Ascending aorta (tissue), 2 donors: ENCODE measurements at places on chromosomes 12 and 14. TPM values are rescaled to one million over a fixed set of nuclear protein-coding genes. Genes with fewer than 3 reads are reported as not detected.

Gene APOF
- total RNA-seq, result not detected

DNA sequence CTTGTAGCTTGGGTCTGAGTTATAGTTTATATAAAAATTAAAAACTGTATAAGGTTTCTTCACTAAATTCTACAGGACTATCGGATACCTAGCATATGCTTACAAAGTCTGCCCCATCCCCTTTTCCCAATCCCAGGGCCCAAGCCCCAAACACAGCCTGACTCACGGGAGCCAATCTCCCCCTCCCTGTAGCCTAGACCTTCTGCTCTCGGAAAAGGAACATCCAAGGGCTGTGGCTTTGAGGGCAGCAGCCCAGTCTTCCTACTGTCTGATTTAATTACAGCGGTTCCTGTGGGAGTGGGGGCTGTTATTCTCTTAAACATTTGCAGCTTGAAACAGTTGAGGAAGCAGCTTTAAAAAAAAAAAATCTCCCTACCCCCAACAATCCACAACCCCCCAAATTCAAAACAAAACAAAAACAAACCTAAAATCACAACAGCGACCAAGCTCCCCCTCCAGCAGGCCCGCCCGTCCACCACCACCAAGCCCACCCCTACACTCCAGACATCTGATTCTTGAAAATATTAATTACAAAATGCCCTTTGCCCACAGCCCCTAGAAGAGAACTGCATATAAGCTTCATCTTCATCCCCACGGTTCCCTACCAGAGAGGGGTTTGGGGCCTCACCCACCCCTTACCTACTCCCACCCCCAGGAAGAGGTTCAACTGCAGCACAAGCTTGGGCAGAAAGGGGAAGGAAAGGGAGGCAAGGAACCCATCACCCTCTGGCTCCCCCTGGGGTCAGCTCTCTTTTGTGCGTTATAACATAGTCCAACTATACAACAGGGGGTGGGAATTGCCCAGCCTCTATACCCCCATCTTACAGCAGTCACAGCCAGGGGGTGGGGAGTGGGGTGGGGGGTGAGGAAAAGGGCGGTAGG is 1.1 kb upstream of the PRKAG1 start:
- H3K4me3 ChIP-seq, result peak overlapping the region; percentile 85
- H3K36me3 ChIP-seq, result peaks cover 31% of the 10 kb centered on the region
- no peaks in the 10 kb centered on the region for H3K27me3 ChIP-seq
- H3K4me1 ChIP-seq, result no peaks in the 10 kb centered on the region

- H3K36me3 ChIP-seq, result no peaks in the 10 kb centered on the region
- peak overlapping the region; percentile 82 for H3K4me3 ChIP-seq
- H3K4me1 ChIP-seq, result peaks cover 32% of the 10 kb centered on the region
These were observed 2.0 kb downstream of the BHLHE41 start for GRCh38 chr12:26122681-26123481.

DNA sequence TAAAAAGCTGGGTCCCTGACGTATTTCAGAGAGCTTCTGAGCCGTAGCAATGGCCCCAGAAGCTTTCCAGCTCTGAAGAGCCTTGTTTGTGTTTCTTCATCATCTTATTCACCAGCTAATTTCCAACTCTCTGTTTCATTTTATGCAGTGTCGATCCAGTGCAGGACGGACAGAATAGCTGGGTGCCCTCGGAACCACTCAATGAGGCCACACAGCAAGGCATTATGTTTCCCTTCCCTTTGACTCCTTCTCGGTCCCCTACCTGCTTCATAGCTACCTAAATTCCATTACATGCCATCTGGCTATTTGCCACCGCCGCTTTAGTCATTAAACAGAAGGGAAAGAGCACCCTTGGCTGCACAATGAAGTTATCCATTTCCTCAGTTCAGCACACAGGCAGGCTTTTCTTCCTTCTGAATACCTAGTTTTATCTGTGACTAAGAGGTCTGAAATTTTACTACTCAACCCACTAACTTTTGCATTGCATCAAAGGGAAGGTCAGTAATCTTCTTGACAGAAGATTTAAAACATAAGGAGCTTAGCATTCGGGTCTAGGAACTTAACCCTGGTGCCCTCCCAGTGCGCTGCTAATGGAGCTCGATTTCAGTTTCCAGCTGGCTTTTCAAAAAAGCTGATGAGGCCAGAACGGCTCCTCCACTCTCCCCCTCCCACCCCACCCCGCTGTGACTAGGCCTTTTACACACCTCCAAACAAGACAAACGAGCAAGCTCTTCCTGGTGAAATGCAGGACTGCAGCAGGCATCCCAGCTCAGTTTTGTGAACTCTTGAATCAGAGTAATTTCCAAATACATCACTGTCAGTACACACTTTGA is 176.8 kb downstream of the GXYLT1 start:
- H3K4me3 ChIP-seq, result no peak overlapping the region
- no peaks in the 10 kb centered on the region for H3K4me1 ChIP-seq
- no peaks in the 10 kb centered on the region for H3K27me3 ChIP-seq
- no peaks in the 10 kb centered on the region for H3K36me3 ChIP-seq

Gene PTPN6
- total RNA-seq, result 1.7 TPM

Gene RERGL
- total RNA-seq, result 26.7 TPM

DNA sequence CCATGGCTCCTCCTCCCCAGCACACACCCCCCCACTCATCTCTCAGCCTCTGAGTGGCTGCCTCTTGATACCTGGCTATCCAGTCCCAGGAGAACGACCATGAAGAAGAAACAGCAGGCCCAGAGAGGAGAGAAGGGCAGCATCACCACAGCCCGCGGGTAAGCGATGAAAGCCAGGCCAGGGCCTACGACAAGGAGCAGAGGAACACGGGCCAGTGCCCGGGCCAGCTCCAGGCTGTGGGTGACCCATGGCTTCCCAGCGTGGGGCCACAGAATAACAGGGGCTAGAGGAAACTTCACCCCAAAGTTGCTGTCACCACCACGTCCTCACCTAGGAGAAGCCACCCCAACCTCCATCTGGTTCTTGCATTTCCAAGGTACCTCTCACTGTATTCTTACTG is 10.4 kb upstream of the SLC6A12 start:
- no peaks in the 10 kb centered on the region for H3K4me1 ChIP-seq
- no peak overlapping the region for H3K27ac ChIP-seq
- H3K4me3 ChIP-seq, result no peak overlapping the region
- peak; percentile 48 for DNase-seq
- no peaks in the 10 kb centered on the region for H3K36me3 ChIP-seq
- H3K27me3 ChIP-seq, result no peaks in the 10 kb centered on the region

DNA sequence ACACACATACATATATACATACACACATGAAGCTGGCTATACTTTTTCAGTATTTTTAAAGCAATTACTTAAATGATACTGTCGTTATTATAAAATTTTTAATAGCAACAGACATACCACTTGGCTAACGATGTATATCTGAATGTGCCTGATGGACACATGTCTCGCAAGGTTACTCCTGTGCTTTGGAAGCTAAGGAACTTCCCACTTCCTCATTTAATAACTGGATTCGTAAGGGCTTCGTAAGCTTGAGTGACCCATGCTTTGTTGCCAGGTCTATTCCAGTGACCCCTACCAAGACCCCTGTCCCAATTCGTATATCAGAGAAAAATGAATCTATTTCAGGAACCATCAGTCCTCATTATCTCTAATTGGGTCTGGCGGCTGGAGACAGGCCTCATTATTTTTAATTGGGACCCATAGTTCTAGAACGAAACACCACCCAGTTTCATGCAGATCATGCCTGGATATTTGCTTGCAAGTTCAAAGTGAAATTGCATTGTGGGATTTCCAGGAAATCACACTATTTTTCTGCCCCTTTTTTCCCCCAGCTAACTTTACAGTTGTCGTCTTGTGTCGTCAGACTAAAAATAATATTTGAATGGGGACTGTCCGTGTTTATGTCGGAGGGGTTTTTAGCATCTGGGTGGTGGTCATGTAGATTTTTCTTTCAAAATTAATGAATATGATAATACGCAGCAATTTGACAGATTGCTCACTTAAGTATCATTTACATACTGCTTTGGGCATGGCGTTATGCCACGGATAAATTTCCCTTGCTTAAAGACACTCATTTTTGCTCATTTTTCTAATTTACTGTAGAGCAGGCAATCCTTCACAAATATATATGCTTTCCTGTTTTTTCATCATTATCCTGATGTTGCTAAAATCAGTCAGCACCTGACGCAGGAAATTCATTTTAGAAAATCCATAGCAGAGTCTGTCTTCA is 17.1 kb upstream of the MYO1H start:
- no peak for DNase-seq
- no peak overlapping the region for H3K4me3 ChIP-seq
- H3K36me3 ChIP-seq, result no peaks in the 10 kb centered on the region
- H3K27me3 ChIP-seq, result no peaks in the 10 kb centered on the region
- H3K27ac ChIP-seq, result no peak overlapping the region
- no peaks in the 10 kb centered on the region for H3K4me1 ChIP-seq

Gene DENND5B
- total RNA-seq, result 4.7 TPM

DNA sequence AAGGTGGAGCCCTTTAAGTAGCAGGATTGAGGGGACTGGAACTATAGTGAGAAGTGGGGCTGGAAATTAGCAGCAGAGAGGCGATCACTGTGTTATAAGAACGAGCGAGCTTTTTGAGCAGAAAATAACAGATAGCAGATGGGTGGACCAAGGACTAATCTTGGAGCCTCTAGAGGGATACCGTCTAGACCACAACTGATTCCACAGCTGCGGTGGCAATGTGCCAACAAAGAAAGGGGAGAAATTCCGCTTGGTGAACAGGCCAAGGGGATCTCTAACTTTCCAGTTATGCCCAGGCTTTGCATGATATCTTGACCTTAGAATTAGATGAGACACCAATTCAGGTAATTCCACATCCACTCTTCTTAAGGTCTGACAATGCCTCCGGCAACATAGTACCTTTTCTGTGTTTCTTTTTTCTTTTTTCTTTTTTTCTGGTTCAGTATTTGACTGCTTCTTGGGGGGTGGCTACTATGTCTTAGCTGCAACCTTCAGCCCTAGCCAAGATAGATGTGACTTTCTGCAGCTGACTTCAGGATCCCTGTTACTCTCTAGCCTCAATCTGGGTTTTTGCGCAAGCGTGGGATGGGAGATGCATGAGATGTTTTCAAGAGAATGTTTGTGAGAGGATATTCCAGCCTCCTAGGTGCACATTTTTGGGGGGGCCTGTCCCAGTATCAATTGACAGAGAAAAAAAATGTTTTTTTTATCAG is 143.4 kb upstream of the CPSF6 start:
- no peaks in the 10 kb centered on the region for H3K4me1 ChIP-seq
- no peaks in the 10 kb centered on the region for H3K27me3 ChIP-seq
- H3K4me3 ChIP-seq, result no peak overlapping the region
- no peaks in the 10 kb centered on the region for H3K36me3 ChIP-seq
- H3K27ac ChIP-seq, result no peak overlapping the region

DNA sequence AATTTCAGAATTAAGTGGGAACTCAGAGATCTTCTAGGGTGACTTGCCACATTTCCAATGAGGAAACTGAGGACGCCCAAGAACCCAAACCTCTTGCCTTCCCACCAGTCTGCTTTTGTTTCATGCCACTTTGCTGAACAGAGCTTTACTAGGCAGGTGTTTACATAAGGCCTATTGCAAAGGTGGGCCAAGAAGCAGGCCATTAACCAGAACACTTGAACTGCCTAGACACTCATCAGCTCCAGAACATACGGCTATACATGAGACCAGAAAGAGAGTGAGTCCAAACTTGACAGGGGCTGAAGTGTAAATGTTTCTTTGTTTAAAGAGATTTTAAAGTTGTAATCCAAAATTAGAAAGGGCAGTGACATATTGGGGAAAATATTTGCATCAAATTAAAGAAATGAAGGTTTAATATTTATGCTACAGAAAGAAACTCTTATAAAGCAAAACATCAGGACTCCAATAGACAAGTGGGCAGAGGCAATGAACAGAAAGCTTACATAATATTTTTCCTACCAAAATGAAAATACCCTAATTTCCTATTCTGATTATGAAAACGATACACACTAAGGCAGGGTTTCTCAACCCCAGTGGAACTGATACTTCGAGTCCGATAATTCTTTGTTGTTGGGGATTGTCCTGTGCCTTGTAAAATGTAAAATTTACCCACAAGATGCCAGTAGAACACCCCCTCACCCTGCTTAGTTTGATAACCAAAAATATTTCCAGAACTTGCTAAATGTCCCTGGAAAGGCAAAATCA is 11.7 kb downstream of the BATF start:
- H3K36me3 ChIP-seq, result no peaks in the 10 kb centered on the region
- no peak for DNase-seq
- no peak overlapping the region for H3K4me3 ChIP-seq
- no peaks in the 10 kb centered on the region for H3K27me3 ChIP-seq
- H3K27ac ChIP-seq, result no peak overlapping the region
- H3K4me1 ChIP-seq, result no peaks in the 10 kb centered on the region

- no peak overlapping the region for H3K4me3 ChIP-seq
- H3K27me3 ChIP-seq, result no peaks in the 10 kb centered on the region
- H3K27ac ChIP-seq, result no peak overlapping the region
- peaks cover 10% of the 10 kb centered on the region for H3K4me1 ChIP-seq
- no peak for DNase-seq
These were observed 31.2 kb downstream of the TPCN1 start for GRCh38 chr12:113252494-113252893.

Gene RNASE3
- not detected for total RNA-seq

GRCh38 chr14:65606460-65606859 is 193.9 kb downstream of the FUT8 start:
- no peaks in the 10 kb centered on the region for H3K27me3 ChIP-seq
- no peaks in the 10 kb centered on the region for H3K4me1 ChIP-seq
- no peak overlapping the region for H3K4me3 ChIP-seq
- no peaks in the 10 kb centered on the region for H3K36me3 ChIP-seq

DNA sequence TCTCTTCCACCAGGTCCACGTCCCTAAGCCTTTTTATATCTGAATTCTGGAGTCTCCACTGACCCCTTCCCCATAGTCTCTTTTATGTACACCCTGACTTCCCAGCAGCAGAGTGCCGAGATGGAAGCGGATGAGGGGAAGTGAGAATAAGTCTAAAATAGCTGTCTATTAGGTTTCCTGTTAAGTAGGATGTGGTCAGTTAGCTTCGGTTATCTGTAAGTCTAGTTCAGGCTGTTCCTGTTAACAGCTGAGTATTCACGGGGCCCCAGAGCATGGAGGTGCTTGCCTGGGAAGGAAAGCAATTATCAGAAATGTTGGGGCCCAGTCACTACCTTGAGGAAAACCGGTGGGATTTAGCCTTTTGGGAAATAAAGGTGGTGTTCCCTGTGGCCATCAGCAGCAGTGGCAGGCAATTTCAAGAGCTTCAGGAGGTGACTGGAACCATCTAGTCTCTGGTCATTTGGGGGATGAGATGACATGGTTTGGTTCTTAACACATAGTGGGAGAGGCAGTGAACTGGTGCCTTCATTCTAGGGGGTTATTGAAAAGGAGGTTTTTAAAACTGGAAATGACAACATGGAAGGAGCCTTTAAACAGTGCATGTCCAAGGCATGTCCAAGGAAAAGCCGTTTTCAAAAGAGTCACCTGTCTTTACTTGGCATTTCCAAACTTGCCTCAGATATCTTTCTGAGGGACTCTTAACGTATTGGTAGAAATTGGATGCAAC is 21.8 kb downstream of the CHST11 start:
- no peaks in the 10 kb centered on the region for H3K36me3 ChIP-seq
- no peaks in the 10 kb centered on the region for H3K27me3 ChIP-seq
- DNase-seq, result no peak
- H3K4me1 ChIP-seq, result no peaks in the 10 kb centered on the region

Gene HOXC9
- 1.2 TPM for total RNA-seq

- H3K36me3 ChIP-seq, result no peaks in the 10 kb centered on the region
- H3K27me3 ChIP-seq, result no peaks in the 10 kb centered on the region
- no peak for DNase-seq
These were observed 44.1 kb upstream of the JDP2 start for GRCh38 chr14:75383721-75384120.

GRCh38 chr14:32110548-32110896 is 33.4 kb downstream of the ARHGAP5 start:
- H3K4me1 ChIP-seq, result no peaks in the 10 kb centered on the region
- no peak overlapping the region for H3K4me3 ChIP-seq
- DNase-seq, result no peak

Gene IRAK3
- total RNA-seq, result 35.9 TPM

Gene CDCA3
- total RNA-seq, result not detected

Gene GPRC5D
- not detected for total RNA-seq
